Tongue (tissue), 3 donors: ENCODE measurements at places on chromosomes 11 and 22. TPM values are rescaled to one million over a fixed set of nuclear protein-coding genes. Genes with fewer than 3 reads are reported as not detected.

Gene CXCR5
- 0.10 TPM for total RNA-seq

Gene NTM
- 12.1 TPM for total RNA-seq

Gene ACR
- 3.3 TPM for total RNA-seq

Gene MOGAT2
- total RNA-seq, result not detected

Gene CD81
- 377 TPM for total RNA-seq

Gene CNTF
- total RNA-seq, result 1.1 TPM

Gene NXPE4
- not detected for total RNA-seq

Gene NCF4
- total RNA-seq, result 5.7 TPM

Gene USP28
- total RNA-seq, result 107 TPM

Gene TENM4
- 63.7 TPM for total RNA-seq

Gene OR56A1
- under 0.01 TPM for total RNA-seq

Gene PTPRCAP
- total RNA-seq, result 1.2 TPM

Gene KLHL35
- total RNA-seq, result 2.9 TPM

Gene SCGB2A2
- not detected for total RNA-seq

Gene PIH1D2
- 2.2 TPM for total RNA-seq

Gene OR52A1
- total RNA-seq, result not detected

Gene UVRAG
- 24.7 TPM for total RNA-seq

DNA sequence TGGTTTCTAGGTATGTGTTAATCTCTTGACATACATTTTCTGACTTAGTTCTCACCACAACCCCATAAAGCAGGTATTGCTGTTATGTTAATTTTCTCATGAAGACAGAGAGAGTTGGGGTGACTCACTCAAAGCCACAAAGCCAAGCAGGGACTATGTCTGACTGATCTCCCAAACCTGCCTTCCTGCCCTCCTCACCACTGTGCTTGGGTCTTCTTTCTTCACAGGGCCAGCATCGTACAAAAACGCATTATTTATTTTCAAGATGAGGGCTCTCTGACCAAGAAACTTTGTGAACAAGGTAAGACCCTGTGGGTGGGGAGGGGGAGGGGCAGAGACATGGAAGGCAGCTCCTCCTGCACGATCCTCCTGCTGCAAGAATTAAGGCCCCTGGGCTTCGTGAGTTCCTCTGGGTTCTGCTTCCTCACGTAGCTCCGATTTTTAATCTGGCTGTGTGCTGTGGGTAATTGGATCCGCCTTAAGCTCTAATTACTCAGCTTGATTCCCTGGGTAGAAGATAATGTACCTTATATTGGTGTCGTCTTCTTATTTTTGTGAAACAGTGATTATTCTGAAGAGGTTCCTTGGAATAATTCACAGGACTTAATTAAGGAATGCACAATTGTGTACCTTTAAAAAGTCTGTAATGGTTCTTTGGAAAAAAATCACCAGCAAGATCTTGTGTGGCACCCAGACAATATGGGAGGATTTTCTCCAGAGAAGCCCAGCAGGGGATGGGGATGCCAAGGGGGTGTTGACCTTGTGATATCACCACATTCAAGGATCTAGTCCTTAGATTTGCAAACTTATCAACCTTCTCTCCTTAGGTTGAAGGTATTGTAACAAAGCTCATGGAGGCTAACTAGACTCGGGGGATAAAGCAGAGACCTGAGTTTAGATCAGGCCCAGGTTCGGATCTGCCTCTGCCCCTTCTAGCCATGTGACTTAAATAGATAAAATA, 112.9 kb downstream of the SPON1 start:
- no peak for DNase-seq

GRCh38 chr11:114262681-114263512, 33.3 kb upstream of the NNMT start:
- peak; percentile 78 for DNase-seq

DNA sequence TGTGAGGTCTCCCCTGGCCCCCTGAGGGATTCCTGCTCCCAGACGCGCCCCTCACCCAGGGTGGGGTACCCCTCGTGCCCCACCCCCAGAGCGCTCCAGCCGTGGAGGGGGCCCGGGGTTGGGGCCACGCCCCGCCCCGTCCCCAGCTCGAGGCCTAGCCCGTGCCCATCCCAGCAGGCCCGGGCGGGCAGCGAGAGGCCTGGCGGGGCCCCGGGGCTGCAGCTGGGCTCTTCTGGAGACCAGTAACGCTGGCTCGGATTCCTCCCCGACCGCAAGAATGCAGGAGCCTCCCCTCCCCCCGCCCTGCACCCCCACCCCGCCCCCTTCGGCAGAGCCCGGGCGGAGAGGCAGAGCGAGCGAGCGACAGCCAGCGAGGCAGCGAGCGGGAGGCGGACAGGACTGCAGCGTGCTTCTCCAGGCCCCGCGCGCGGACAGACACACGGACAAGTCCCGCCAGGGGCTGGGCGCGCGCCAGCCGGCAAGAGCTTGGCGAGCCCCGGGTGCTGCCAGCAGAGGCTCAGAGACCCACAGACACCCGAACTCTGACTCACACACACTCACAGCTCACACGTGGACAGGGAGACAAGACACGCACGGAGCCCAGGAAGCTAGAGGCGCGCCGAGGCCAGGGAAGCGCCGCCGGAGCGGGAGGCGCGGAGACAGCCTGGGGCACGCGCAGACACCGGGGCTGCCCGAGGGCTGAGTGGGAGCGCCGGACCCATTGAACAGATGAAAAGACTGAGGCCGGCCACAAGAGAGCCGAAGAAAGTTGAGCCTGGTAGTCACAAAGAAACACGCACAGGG, 15.2 kb downstream of the BCL9L start:
- peak; percentile 93 for DNase-seq

DNA sequence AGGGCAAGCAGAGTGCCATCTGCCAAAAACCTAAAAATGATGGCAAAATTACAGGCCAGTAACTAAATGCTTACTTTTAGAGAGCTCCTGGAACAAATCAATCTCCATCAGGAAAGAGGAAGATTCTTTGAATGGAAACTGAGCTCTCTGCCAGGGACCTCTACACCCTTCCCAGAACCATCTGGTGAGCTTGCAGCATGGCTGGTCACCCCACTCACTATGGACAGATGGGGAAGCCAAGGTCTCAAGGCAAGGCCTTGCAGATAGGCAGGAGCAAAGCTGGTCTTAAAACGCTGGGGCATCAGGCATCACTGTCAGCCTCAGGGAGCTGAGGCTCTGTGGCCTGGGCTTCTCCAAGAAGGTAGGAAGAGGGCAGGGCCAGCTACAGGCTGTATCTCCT, 36.2 kb downstream of the SERGEF start:
- no peak for DNase-seq

DNA sequence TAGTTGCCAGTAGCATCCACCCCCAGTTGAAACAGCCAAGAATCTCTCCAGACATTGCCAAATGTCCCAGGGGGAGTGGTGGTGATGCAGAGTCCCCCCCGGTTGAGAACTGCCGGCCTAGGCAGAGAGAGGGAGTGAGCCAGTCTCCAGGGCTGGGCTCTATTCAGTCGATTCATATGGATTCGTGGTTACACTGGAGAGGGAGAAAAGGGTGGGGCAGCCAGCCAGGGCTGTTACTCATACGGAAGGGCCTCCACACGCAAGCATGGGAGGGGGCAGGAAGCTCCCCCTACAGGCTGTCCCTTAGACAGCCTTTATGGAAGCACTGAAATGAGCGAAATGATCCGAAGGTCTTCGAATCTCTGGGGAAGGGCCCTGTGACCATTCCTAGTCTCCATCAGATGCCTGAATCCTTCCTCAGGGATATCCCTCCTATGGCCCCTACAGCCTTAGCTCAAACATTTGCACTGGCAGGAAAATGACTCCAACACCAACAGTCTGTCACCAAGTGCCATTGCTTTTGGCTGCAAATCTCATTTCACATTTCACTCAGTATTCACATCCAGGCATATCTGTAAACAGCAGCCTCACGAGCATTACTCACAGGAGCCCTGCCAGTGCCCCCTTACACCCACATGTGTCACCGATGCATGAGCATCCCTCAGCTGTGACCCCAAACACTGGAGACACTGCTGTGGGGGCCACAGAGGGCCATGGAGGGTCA, 18.4 kb upstream of the TLCD5 start:
- DNase-seq, result peak; percentile 33

GRCh38 chr11:134807997-134808396, 396.0 kb upstream of the B3GAT1 start:
- DNase-seq, result no peak

- peak; percentile 44 for DNase-seq
These were observed 9.1 kb downstream of the FLRT1 start for GRCh38 chr11:64044730-64045393.

GRCh38 chr11:126189109-126189929, 22.1 kb downstream of the RPUSD4 start:
- DNase-seq, result peak; percentile 70

- no peak for DNase-seq
These were observed 29.8 kb upstream of the TECTA start for GRCh38 chr11:121070951-121071845.

- no peak for DNase-seq
These were observed at the start of gene MMP8 for GRCh38 chr11:102724904-102725500. Gene MMP8, minus strand, starts transcription at chr11:102724954. Its CDS starts 99 bp downstream, at chr11:102724855.

- DNase-seq, result peak; percentile 98
These were observed at the start of gene THOC5 for GRCh38 chr22:29553351-29554224. Gene THOC5, minus strand, starts transcription at chr22:29553757. Its CDS starts 4,610 bp downstream, at chr22:29549147.

GRCh38 chr22:49571326-49571725, 256.3 kb downstream of the BRD1 start:
- no peak for DNase-seq

- DNase-seq, result no peak
These were observed 255.3 kb downstream of the SBF2 start for GRCh38 chr11:10038521-10039302.

DNA sequence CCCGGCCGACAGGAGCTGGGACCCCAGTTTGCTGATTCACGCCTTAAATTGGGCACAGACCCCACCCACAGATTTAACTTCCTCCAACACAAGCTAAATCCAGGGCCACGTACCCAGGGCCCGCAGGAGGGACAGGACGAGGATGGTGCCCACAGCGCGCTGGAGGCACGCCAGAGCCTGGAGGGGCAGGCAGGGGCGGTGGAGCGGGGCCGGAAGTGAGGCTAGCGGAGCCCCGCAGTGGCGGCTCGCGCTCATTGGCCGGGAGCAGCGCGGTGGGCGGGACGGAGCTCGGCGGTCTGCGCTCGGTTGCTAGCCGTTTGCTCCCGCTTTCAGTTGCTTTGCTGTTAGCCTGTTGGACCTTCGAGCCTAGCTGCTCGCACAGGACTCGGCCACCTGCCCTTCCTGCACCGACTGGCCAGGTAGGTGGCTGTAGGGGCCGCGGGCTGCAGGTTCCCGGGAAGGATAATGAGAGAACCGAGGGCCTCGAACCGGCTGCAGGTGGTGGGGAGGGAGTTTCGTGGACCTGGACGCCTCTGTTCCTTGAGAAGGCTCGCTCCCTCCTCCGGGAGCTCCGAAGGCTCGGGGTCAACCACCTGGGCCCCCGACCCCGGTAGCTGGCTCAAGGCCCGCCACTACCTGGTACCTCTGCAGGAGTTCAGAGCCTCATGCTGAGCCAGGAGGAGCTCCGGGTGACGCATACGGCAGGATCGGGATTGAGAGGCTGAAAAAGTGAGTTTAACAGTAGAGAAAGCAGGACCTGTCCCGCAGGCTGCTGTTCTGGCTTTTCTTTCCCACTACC, at the start of gene CCDC134:
CCDC134 (plus strand) TSS at position 332 of the 799 bp plus-strand sequence. CDS start 8,212 bp downstream, outside the sequence.
- DNase-seq, result peak; percentile 96

GRCh38 chr11:35632301-35632700, 14.0 kb downstream of the FJX1 start:
- DNase-seq, result no peak

- DNase-seq, result no peak
These were observed 176.3 kb upstream of the TMEM45B start for GRCh38 chr11:129639300-129639699.

GRCh38 chr11:41377709-41378394, 81.6 kb downstream of the LRRC4C start:
- no peak for DNase-seq

DNA sequence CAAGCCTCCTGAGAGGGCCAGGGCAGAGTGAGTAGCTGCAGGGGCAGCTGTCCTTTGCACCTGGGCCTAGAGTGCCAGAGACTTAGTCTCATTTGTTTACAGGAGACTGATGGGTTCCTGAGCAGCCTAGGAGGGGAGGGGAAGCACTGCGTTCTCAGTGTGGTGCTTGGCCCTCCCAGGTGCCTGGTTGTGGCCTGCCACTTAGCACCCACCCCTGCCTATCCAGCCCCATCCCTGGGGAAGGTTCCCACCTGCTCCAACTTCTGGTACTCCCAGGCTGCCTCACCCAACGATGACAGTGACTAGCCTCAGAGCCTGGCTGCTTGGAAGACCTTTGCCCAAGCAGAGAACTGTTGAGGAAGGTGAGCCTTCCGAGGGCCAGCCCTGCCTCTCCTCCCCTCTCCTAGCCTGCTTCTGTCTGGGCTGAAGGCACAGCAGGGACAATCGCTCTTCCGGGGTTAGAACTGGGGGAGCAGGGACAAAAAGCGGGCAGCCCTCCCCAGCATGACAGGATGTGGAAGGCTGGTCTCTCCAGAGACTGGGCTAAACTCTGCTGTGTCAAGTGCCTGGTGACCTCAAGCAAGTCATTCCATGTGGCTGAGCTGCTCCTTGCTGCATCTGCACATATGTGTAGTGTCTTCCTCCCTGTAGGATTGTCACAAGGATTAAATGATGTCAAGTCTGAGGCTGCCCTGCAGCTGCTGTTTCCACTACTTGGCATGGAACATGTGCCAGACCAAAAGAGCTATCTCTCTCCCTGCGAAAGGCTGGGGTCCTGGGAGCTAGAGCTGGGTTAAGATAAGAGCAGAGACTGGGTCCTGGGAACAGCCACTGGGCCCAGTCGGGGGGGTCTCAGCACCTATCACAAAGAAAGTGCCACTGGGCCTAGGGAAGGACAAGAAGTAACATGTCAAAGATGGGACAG, 9.9 kb downstream of the KCNQ1OT1 start:
- peak; percentile 87 for DNase-seq

- DNase-seq, result no peak
These were observed 202.5 kb upstream of the CADM1 start for GRCh38 chr11:115706626-115707135.

- peak; percentile 58 for DNase-seq
These were observed 4.0 kb downstream of the PHOX2A start for GRCh38 chr11:72239849-72240460.

DNA sequence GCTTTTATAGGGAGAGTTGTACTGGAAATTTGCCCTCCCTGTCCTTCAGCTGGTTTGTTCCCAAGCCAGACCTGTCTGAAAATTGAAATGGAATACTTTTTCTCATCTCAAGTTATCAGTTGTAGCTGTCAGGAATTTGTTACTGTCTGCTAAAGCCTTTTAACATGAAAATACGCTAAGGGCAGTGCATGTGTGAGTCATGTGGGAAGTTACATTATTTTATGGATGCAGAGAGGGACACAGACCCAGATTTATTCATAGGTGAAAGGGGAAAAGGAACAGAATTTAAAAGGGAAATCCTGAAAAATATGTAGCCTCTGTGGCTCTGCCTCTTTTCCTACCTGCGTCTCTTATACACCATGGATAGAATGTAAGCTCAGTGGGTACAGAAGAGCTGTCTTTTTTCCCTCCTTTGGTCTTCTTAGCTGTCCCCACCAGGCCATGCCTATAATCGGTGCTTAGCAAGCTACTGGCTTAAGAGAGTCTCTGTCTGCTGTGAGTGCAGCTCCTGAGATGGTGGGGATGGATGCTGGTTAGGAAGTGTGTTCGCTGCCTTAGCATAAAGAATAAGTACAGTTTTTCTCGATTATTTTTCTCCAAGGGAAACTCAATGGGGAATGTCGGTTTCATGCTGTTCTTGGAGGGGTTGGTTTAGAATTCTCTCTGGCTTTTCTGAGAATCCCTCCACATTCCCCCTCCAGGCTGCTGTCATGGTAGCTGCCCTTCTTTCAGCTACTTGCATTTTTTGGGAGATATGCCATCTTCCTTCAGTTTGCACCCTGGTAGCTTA, 166.8 kb downstream of the TEAD1 start:
- no peak for DNase-seq

GRCh38 chr11:85848006-85848405, 7.2 kb upstream of the CCDC83 start:
- DNase-seq, result no peak
